ENCODE measurements at places on chromosomes 2 and 18. TPM values are rescaled to one million over a fixed set of nuclear protein-coding genes. Genes with fewer than 3 reads are reported as not detected.
A peak's percentile ranks its signal among the peaks of the same experiment; 100 is the strongest.

GRCh38 chr18:55290898-55291297, 297.1 kb downstream of the TCF4 start:
- H3K4me3 ChIP-seq, result no peak overlapping the region
- H3K27me3 ChIP-seq, result no peaks in the 10 kb centered on the region
- DNase-seq, result no peak
- no peak overlapping the region for H3K27ac ChIP-seq
- H3K36me3 ChIP-seq, result no peaks in the 10 kb centered on the region
- no peaks in the 10 kb centered on the region for H3K4me1 ChIP-seq

DNA sequence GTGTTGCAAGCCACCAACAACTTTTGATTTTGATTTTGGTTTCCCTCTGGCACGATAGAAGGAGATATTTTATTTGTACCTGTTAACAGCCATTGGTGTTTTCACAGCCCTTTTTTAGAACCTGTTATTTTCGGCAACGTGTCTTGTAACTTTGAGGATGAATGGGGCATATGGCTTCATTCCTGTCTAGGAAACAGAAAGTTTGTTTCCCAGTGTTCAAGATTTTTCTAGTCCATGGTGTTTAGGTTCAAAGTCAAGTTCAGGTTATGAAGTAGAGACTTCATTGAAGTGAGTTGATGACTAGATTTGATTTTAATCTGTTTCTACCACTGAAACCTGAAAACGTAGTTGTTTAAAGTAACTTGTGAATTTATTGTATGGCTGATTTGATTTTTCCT, 343 bp downstream of the RASGRP3 start:
- no peaks in the 10 kb centered on the region for H3K36me3 ChIP-seq
- DNase-seq, result no peak
- peak overlapping the region; percentile 97 for H3K4me3 ChIP-seq
- no peaks in the 10 kb centered on the region for H3K27me3 ChIP-seq
- peak overlapping the region; percentile 94 for H3K27ac ChIP-seq
- H3K4me1 ChIP-seq, result peaks cover 16% of the 10 kb centered on the region

The INHBB gene
- not detected for polyA plus RNA-seq

- DNase-seq, result no peak
- no peaks in the 10 kb centered on the region for H3K27me3 ChIP-seq
- H3K27ac ChIP-seq, result no peak overlapping the region
- H3K4me3 ChIP-seq, result no peak overlapping the region
These were observed 190.1 kb downstream of the LNPK start for GRCh38 chr2:175811971-175812370.

GRCh38 chr18:48834413-48835031, 116.2 kb downstream of the SMAD7 start:
- H3K27ac ChIP-seq, result peak overlapping the region; percentile 74
- H3K4me3 ChIP-seq, result peak overlapping the region; percentile 74
- DNase-seq, result peak; percentile 48
- peaks cover 46% of the 10 kb centered on the region for H3K4me1 ChIP-seq
- H3K36me3 ChIP-seq, result no peaks in the 10 kb centered on the region

- H3K4me3 ChIP-seq, result no peak overlapping the region
- no peaks in the 10 kb centered on the region for H3K4me1 ChIP-seq
- DNase-seq, result no peak
- H3K36me3 ChIP-seq, result no peaks in the 10 kb centered on the region
These were observed 392.5 kb downstream of the IRS1 start for GRCh38 chr2:226407135-226407534.

The IL36G gene
- polyA plus RNA-seq, result not detected

GRCh38 chr2:232038881-232039485, 77.5 kb downstream of the DIS3L2 start:
- DNase-seq, result no peak
- peaks cover 5% of the 10 kb centered on the region for H3K36me3 ChIP-seq
- H3K27me3 ChIP-seq, result no peaks in the 10 kb centered on the region
- no peak overlapping the region for H3K4me3 ChIP-seq

GRCh38 chr2:138718405-138718804, 61.8 kb downstream of the NXPH2 start:
- no peak overlapping the region for H3K4me3 ChIP-seq
- no peaks in the 10 kb centered on the region for H3K4me1 ChIP-seq
- no peak for DNase-seq
- no peaks in the 10 kb centered on the region for H3K27me3 ChIP-seq
- H3K27ac ChIP-seq, result no peak overlapping the region

The ITM2C gene
- 52.2 TPM for polyA plus RNA-seq

- no peak overlapping the region for H3K27ac ChIP-seq
- no peaks in the 10 kb centered on the region for H3K27me3 ChIP-seq
- no peaks in the 10 kb centered on the region for H3K36me3 ChIP-seq
- no peak for DNase-seq
- no peak overlapping the region for H3K4me3 ChIP-seq
- H3K4me1 ChIP-seq, result no peaks in the 10 kb centered on the region
These were observed 64.8 kb upstream of the PID1 start for GRCh38 chr2:229335877-229336346.

The GALR1 gene
- polyA plus RNA-seq, result not detected

GRCh38 chr2:192978395-192978794, 783.7 kb upstream of the TMEFF2 start:
- no peaks in the 10 kb centered on the region for H3K4me1 ChIP-seq
- no peaks in the 10 kb centered on the region for H3K27me3 ChIP-seq
- H3K4me3 ChIP-seq, result no peak overlapping the region
- no peak for DNase-seq
- H3K36me3 ChIP-seq, result no peaks in the 10 kb centered on the region

DNA sequence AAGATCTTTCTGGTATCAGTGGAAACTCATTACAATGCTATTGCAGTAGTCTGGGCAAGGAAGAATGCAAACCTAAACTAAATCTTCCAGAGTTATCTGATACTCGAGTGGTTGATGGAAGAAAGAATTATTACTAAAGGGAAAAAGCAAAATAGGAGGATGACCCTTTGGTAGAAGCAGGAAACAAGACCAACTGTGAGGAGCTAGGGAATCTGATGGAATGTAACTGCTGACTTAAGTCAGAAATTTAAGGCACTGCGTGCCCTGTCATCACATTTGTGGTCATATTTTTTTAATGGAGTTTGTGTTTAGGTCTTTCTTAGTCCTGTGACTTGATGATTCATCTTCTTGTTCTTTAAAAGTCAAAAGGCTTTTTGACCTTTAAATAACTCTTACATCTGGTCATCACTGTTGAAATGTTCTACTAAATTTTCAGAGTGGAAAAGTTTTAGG, 36.5 kb upstream of the ARMC9 start:
- peaks cover 31% of the 10 kb centered on the region for H3K36me3 ChIP-seq
- H3K4me1 ChIP-seq, result peaks cover 5% of the 10 kb centered on the region
- DNase-seq, result no peak
- no peak overlapping the region for H3K4me3 ChIP-seq

- no peaks in the 10 kb centered on the region for H3K4me1 ChIP-seq
- H3K27me3 ChIP-seq, result no peaks in the 10 kb centered on the region
- H3K27ac ChIP-seq, result no peak overlapping the region
- no peak overlapping the region for H3K4me3 ChIP-seq
These were observed 707.1 kb upstream of the ACVR2A start for GRCh38 chr2:147137711-147138110.

The GCG gene
- polyA plus RNA-seq, result not detected

The TRMT61B gene
- 22.0 TPM for polyA plus RNA-seq

The MCEE gene
- polyA plus RNA-seq, result 30.3 TPM

The HOXD10 gene
- polyA plus RNA-seq, result not detected

DNA sequence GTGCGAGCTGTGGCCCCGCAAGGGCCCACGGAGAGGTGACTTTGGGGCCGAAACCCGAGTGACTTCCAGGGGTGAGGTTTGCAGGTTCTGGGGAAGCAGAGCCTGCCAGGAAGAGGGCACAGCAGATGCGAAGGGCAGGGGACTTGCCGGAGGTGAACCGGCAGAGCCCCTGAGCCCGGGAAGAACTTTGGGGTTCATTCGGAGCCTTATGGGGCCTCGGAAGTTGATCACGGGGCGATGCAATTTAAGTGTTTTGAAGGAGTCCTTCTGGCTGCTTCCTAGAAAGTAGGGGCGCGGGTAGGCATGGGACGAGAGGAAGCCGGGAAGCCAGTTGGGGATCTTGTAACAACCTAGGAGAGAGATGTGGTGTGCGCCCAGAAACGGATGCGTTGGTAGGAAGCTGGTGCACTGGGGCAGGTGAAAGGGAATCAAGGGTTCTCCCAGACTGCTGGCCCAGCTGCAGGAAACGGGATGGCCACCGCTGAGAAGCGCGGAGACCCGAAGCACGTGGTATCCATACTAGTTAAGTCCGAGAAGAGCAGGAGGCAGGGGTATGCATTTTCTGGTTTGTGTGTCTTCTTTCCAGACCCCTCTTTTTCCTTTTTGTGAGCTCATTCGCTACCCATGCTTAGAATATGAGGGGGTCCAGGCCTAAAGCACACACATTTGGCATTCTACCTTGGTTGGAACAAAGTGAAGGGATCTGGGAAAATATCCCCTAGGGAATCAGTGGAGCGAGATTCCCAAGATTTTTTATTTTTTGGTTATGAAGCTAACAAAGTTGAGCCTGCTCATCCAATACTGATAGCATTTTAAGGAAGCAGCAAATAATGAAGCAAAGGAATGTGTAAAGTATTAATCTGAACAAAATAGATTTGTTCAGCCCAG, 758 bp downstream of the SCLY start:
- H3K27me3 ChIP-seq, result no peaks in the 10 kb centered on the region
- H3K36me3 ChIP-seq, result peaks cover 15% of the 10 kb centered on the region
- no peak for DNase-seq
- H3K4me3 ChIP-seq, result peak overlapping the region; percentile 69
- H3K27ac ChIP-seq, result peak overlapping the region; percentile 81

DNA sequence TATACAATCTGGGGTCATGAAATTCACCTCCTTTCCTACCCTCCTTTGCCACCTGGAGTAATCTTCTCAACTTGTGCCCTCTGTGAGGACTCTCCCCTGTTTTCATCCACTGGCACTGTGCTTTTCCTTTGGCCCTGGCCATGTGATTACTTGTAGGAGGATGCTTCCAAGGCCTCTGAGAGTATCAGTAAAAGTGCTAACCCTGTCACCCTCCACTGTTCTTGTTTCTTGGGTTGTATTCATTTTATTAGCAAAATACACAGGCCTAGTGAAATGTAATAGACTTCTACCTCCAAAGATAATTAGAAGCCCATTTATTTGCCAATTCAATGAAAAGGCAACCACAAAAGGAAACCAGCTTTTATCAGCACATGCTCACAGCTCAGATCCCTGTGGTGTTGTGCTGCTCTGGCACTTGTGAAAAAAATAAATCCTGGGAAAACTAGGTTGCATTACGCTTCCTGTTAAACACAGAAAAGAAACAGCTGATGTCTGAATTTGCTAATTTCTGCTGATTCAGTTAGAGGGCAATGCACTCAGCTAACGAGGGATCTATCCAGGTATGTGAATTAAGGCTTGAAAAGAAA, 357.5 kb upstream of the ETAA1 start:
- DNase-seq, result no peak
- H3K27me3 ChIP-seq, result no peaks in the 10 kb centered on the region
- H3K4me3 ChIP-seq, result no peak overlapping the region
- H3K27ac ChIP-seq, result no peak overlapping the region

DNA sequence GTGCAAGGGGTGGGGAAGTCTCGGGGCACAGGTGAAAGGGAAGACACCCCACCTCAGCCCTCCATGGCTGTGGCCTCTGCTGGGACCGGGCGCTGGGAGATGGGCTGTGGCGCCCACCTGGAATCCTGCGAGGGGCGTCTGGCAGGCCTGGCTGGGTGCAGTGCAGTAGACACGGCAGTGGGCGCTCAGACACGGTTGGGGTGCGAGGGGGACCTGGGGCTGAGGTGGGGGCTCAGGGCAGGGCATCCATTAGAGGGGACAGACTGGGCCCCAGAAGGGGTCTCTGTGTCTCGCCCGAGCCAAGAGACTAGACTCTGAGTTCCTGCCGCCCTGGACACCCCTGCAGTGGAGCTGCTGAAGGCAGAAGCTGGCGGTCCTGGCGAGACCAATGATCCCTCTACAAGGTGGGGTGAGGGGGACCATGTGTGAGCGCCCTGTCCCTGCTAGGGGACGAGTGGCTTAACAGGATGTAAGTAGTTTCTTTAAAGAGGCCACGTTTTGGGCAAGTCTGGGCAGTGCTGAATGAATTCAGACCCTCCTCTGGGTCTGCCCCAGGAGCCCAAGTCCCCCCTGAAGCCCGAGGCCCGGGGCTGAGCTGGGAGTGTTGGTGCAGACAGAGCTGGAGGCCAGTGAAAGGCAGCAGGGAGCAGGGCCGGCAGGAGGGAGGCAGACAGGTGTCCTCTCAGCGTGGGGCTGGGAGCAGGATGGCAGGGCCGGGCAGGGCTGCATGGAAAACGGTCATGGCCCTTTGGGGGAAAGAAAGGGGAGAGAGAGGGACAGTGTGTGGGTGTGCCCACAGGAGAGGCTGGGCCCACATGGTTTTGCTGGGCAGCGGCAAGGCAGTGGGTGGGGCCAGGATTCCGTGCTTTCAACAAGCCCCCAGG, 57.2 kb downstream of the HS6ST1 start:
- DNase-seq, result no peak
- H3K36me3 ChIP-seq, result no peaks in the 10 kb centered on the region
- no peak overlapping the region for H3K27ac ChIP-seq

The ANKRD53 gene
- polyA plus RNA-seq, result 0.09 TPM

DNA sequence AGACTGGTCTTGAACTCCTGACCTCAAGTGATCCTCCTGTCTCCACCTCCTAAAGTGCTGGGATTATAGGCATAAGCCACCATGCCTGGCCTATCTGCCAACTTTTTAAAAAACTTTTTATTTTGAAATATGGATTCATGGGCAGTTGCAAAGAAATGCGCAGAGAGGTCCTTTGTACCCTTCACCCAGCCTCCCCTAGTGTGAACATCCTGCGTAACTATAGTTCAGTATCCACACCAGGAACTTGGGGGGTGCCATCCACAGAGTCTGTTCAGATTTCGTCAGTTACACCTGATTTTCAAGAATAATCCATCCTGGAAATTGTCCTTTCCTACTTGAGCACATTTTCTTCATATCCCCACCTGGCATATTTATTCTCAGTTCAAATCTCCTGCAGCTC, 33.0 kb downstream of the EFR3B start:
- H3K36me3 ChIP-seq, result no peaks in the 10 kb centered on the region
- H3K4me3 ChIP-seq, result no peak overlapping the region
- H3K27me3 ChIP-seq, result peaks cover 15% of the 10 kb centered on the region
- no peaks in the 10 kb centered on the region for H3K4me1 ChIP-seq
- DNase-seq, result no peak
- no peak overlapping the region for H3K27ac ChIP-seq

DNA sequence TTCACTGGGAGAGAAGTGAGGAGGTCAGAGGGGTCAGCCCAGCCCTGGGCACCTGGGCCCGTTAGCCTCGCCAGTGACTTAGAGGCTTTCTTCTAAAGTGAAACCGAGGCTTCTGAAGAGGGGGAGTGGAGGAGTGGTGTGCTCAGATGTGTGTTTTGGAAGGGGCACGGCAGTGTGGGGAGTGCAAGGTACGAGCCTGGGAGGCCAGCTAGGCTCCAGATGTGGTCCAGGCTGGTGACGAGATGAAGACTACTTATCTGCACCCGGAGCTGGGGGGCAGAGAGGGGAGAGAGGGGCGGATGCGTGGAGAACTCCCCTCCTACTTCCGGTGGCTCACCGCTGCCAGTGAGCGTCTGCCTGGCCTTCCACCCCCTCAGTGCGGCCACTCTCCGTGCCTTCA, 371.3 kb upstream of the HS6ST1 start:
- H3K27me3 ChIP-seq, result no peaks in the 10 kb centered on the region
- H3K4me1 ChIP-seq, result no peaks in the 10 kb centered on the region
- DNase-seq, result no peak

- no peaks in the 10 kb centered on the region for H3K27me3 ChIP-seq
- no peaks in the 10 kb centered on the region for H3K4me1 ChIP-seq
- H3K27ac ChIP-seq, result no peak overlapping the region
- H3K36me3 ChIP-seq, result no peaks in the 10 kb centered on the region
These were observed 50.5 kb downstream of the OSBPL6 start for GRCh38 chr2:178244777-178245176.
